T-helper 17 cell (primary cell): ENCODE measurements at places on chromosomes 5 and 9.
A peak's percentile ranks its signal among the peaks of the same experiment; 100 is the strongest.

DNA sequence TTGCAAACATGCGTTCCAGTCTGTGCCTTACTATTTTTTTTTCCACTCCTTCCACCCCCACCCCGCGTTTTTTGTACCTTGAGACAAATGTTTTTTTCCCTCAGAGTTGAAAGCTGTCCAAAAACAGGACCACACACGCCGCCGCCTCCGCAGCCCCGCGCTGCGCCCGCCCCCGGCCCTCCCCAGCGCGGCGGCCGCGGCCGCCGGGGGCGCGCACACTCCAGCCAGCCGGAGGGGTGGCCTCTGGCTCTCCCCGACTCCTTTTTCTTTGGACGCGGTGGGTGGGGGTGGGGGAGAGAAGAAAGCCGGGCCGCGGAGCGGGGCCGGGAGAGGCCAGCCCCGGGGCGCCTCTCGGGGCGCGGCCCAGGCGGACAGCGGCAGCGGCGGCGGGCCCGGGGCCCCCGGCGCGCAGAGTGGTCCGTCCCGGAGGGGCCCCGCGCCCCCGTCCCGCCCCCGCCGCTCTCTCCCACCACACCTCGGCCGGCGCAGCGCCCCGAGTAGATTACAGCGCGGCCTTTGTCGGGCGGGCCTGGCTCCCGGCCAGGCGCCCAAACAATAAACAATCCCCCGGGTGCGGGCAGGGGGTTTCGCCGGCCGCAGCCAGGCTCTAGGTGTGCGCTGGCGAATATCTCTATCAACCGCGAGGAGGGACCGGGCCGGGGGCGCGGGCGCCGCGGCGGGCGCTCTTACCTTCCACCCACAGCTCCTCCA is 10.9 kb downstream of the PTCH1 start:
- no peak for DNase-seq

DNA sequence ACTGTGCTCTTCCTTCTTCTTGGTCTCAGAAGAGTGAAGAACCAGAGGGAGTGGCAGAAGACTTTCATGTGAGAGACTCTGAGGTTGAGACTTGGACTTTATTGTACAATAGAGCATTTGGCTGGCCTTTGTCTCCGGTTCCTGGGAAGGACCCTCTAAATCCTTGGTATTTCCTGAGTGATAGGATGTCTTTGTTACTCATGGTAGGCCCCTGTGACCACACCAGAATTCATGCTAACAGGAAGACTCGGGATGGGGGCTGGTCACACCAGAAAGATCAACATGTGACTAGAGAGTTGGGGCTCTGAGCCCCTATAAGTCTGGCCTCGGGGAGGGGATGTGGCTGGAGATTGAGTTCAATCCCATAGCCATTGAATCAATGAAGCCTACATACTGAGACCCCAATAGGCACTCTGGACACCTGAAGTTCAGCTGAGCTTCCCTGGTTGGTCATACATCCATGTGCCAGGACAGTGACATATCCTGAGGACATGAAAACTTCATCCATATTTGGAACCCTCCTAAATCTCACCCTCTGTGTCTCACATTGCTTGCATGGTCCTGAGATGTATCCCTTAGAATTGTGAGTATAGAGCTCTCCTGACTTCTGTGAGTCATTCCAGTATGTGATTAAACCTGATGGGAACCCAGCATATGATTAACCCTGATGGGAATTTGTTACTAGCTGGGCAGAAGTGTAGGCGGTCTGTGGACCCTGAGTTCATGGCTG is 201.7 kb downstream of the GADD45G start:
- DNase-seq = no peak

- DNase-seq = no peak
Observed at GRCh38 chr5:88674356-88675167, 208.4 kb downstream of the MEF2C start.

GRCh38 chr5:62372600-62372999 is 31.1 kb downstream of the DIMT1 start:
- no peak for DNase-seq

DNA sequence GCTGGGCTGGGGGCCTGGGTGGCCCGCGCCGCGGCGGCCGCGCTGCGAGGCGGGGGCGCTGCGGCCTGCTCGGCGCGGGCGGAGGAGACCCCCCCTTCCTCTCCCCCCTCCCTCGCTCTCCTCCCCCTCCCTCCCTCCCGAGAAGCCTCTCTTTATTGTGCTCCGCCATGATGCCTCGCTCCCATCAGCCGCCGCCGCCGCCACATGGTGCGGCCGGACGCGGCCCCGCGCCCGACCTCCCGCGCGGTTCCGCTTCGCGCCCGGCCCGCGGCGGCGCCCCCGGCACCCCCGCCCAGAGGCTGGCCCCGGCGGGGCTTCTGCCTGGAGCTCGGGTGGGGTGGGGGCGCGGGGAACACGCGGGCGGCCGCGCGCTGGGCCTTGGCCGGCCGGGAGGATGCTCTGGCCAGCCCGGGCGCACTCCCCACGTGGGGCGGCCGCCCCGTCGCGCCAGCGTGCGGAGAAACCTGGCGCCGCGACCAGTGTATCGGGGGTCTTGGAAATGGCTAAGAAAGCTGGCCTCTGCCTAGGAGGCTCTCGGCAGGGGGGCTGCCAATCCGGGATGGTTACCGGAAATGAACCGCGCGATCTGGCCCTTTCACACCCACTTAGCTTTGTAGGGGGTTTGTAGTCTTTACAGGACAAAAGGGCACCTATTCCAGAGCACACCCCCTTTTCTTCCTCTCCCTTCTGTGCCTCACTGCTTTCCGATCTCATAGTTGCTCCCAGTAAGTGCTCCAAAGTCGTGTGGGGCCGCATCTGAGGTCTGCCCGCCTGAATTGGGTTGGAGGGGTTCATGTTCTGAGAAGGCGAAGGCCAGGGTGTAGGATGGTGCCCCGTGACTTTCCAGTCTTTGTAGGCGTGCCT is 1.0 kb downstream of the SET start:
- peak; percentile 58 for DNase-seq

DNA sequence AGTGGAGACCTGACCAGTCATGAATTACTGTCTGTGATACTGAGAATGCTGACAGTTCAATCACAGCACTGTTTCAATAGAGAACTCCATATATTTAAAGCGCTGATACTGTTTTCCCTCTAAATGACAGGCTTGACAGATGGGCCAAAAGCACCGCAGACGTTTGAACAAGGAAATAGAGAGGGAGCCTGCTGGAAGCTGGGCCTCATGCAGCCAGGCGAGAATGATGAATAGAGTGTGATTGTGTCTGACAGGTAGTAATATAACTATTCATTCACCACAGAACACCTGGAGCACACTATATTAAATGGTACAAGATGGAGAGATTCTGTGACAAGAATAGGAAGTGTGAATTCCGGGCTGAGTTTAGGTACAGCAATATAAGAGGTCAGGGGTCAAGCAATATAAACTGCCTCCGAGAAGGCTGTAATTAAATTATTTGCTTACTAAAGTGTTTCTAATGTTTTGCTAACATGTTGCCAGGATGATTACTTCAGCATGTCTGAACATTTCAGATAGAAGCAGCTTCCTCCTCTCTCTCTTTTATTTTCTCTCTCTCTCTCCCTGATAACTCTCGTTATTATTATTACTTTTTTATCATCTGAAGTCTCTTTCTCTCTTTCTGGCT is 297.7 kb downstream of the CSNK1G3 start:
- DNase-seq = no peak

DNA sequence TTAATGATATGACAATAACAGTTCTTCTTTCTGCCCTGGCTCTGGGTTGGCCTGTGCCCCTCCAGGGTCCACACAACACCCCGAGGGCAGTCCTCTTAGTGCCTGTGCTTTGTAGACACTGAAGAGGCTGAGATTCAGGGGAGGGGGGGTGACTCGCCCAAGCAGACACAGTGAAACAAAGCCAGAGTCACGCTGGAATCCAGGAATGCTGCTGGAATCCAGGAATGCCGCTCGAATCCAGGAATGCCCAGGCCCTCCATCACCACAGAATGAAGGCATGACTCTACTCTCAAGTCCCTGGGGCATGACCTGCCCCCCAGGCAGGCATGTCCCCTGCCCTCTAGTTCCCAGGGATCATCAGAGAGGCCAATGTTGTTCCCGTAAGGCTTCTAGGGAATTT is 73.1 kb downstream of the LRSAM1 start:
- no peak for DNase-seq

DNA sequence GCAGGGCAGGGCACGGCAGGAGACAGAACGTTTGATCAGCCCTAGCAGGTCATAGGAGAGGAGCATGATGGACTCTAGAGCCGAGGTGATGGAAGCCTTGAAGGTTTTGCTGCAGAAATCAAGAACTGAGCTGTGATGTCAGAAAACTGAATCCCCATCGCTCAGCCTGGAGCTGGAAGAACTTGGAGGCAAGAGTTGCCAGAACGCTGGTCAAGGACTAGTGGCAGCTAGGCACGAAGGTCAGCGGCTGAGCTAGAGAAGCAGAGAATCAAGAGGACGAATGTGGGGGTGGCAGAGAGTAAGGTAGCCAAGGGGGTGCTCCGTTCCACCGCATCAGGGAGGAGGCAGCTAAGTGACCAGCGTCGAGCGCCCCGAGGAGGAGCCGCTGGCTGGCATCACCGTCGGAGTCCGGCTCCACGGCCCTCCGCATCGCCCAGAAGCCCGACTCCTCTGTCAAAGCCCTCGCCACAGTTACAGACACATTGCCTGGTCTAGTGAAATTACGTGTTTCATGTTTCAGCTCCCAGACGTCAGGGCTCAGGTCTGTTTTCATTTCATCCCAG is 1.2 kb upstream of the GALNT10 start:
- DNase-seq = no peak

DNA sequence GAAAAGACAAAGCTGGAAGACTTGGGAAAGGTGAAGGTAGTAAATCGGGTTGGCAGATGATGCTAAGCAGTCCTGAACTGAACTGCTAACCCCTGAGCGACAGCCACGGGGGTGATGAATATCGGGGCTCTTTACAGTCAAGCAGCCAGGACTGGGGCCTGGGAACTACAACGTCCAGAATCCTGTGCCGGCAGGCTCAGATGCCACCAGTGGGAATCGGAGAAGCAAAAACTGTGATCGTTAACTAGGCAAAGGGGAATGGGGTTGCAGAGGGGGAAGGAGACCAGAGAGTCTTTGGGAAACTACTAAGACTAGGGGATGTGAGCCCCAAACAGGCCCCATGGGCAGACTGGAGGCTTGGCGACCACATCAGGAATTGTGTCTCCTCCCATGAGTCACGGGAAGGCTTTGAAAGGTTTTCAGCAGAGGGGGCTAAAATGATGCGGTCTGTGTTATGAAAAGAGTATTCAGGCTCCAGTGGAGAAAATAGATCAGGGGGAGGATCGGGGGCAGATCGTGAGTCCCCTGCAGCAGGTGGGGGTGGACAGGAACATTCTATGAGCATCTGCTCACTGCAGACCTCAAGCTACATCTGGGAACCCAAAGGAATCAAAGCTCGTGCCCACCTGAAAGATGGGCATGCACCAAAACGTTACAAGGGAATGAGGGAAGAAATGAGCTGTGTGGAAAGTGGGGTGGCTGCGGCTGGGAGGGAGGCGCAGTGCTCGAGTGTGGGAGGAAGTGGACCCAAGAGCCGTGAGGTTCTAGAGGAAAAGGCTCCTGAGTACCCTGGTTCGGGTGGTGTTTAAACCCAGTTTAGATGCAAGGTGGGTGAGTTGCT is 53.8 kb downstream of the HRH2 start:
- no peak for DNase-seq
